ENCODE measurements at places on chromosomes 1 and 21.

GRCh38 chr1:18504609-18505008 is 23.9 kb downstream of the KLHDC7A start:
- DNase-seq = no peak

DNA sequence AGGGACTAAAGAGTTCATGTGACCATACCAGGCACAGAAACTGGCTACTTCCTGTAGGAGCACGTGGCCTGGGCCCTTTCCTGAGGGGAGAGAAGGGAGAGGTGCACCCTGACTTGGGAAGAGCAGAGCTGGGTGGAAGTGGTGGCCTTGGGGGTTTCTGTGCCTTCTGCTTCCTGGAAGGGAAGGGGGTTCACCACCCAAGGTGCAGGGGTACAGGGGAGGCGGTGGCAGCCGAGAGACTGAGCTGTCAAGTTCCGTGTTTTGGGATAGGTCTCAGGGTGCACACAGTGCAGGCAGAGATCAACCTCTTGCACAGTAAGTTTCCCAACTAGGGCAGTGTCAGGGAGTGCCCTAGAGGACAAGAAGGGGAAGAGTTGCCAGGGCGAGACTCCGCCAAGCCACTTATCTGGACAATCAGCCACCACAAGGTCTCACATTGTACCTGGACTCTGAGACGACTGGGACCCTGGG is 10.1 kb downstream of the HECTD3 start:
- no peak for DNase-seq

GRCh38 chr1:46246548-46247435 is 771 bp upstream of the RAD54L start:
- no peak for DNase-seq

DNA sequence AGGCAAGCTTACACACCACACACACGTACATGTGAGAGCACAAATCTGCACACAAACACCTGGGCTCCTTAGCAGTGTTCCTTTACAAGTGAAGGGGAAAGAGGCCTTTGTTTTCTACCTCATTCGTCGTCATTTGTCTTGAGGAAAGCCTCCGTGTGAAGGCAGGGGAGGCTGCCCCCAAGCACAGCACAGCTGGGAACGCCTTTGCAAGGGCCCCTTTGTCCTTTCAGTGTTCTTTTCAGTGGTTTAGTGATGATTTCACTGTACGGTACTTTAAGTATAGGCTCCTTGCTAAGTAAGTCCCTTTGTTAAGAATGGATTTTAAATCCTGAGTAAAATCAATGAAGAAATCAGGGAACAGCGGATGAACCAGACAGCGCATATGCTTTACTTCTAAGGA is 94.1 kb downstream of the PGBD5 start:
- DNase-seq = no peak

DNA sequence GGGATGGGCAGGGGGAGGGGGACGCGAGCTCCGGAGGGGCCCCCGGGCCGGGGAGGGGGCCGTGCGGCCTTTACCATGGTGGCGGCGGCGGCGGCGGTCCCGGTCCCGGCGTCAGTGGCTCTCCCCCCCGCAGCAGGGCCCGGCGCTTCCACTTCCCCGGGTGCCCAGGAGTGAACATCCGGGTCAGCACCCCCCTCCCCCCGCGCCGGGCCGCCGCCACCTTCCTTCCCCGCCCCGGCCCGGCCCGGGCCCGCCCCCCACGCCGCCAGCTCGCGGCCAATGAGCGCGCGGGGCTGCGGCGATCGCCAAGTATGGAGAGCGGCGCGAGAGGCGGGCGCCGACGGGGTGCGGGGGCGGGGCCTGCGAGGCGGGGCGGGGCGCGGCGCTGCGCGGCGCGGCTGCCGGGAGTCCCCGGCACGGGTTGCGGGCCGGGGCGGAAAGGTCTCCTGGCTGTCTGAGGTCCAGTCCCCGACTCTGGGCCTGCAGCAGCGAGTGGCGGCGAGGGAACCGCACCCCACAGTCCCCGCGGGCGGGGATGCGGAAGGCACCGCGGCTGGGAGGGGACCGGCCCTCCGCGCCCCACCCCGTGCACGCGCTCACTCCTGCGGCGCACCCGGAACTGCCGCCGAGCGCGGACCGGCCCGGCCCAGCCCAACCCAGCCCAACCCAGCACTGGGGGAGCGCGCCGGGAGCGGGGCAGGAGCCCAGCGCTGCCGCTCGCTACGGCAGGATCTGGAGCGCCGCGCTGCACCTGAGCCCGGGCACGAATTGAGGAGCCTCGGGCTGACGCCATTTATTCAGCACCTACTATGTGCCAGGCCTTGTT is at the start of gene CAPZB:
Gene CAPZB (minus strand): TSS at position 178 of the 826 bp plus-strand sequence. CDS start 101 bp downstream, at position 77.
- peak; percentile 88 for DNase-seq

DNA sequence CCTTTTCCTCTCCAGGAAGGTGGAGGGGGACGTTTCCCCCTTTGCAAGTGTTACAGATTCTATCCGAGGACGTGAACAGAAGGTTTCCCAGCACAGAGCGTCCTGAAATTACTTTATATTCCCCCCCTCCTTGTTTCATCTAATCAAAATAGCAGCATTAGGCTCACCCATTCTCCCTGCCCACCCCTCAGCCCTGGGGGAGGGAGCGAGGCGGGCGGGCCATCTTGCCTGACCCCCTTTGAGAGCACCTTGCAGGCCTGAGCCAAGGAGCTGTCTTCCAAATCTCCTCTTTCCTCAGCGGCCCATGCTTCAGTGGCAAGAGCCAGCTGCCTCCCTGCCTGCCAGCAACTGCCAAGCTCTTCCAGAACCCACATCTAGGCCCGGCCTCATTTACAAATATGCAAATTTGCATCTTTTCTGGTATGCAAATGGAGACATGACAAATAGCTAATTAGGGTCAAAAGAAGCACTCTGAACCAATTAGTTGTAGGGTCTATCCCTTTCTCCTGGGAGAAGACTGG is 69.1 kb upstream of the POU3F1 start:
- no peak for DNase-seq

- no peak for DNase-seq
Measured at GRCh38 chr1:191125950-191126349, 648.3 kb upstream of the BRINP3 start.

- no peak for DNase-seq
Measured at GRCh38 chr1:198906739-198907422, 268.0 kb downstream of the PTPRC start.

DNA sequence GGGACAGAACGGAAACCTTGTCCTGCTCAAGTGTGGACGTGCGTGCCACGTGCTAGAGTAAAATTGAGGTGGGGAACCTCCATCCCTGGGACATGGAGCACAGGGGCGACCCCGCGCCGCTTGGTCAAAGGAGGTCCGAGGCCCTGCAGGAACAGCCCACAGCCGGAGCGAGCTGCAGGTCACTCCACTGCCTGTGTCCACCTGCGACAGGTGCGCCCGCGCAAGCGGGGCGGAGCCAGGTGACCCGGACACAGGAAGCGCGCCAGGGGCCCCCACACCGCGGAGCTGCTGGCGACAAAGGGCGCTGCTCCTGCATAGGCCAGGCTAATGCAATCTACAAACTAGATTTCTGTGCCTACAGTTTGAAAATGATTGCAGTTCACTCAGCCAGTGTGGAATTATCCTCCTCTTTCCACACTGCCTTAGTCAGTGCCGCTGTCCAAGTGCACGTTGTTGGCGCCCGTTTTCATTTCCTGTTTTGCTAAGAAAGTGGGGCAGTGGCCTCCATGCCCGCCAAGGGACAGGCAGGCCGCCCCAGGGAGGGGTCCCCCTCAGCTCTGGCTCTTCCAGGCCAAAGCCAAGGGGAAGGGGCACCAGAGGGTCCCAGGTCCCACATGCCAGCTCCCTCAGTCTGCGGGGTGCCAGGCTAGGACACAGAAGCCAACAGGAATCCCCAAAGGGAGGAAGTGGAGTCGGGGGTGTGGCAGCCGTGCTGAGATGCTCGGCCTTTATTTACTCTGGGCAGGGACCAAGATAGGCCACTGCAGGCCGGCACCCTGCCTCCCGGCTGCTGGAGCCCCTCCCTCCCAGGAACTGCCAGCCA is 4.3 kb upstream of the NADK start:
- DNase-seq = peak; percentile 55

DNA sequence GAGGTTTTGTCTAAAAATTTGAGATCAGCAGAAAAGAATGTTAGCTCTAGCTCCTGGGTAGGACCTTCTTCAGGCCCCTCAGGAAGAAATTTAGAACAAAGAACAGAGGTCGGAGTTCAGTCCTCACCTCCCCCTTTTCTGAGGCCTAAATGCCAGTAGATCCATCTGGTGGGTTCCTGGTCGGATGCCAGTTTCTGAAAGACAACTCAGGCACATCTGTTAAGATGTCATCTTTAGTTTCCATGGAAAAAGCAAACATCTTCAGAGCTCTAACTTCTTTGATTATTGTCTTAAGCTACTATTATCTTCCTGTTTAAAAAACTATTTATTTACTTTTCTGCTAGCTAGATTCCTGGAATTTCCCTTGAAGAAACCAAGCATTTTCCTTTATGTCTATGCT is 37.1 kb upstream of the USP25 start:
- DNase-seq = no peak

DNA sequence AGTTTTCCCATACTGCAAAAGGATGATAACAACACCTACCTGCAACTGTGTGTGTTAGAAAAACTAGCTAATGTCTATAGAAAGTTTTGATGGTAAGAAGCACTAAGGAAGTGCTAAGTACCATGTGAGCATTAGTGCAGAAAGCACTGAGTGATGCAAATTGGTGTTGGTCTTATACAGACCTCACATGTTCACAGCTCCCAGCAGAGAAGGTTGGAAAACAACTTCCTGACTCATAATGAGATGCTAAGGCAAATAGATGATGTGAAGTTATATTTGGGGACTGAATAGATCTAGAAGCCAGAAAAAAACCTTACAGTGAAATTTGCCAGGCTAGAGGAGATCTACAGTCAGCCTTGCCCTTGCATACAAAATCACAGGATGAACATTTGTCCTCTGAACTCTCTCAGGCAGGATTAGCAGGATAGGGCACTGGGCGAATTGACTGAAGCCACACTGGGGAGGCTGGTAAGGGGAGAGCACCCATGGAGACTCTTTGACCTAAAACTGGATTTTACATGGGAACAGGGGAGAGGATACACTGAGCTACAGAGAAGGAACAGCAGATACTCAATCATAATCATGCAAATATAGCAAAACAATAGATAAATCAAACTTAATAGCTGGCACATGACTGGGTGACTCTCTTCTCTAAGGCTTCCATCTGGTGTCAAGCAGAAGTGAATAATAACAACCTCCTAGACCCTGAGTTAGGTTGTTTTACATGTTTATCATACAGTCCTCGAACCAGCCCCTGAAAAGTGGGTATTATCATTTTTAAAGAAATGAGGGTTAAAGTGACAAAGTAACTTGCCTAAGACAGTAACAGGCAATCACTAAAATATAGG is 61.3 kb downstream of the ASTN1 start:
- no peak for DNase-seq

- DNase-seq = no peak
Measured at GRCh38 chr21:14968821-14969220, 96.0 kb downstream of the NRIP1 start.

DNA sequence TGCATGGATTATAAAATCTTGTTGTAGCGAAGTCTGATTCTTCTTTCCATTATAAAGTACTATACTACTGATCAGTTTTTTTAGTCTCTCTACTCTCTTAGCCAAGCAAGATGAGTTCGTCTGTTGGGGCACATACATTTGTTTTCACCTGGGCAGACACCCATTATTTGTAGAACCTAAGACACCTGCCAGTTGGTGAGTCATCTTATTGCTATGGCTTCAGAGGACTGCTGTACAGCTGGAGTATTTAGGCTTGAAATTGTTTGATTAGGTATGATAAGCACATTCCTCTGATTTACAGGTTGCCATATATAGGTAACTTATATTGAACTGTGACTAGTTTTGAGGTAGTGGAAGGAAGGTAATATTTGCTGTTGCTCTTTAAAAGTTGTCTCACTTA is 17.2 kb downstream of the RBM15 start:
- no peak for DNase-seq

GRCh38 chr1:9397047-9397446 is 104.4 kb downstream of the SPSB1 start:
- DNase-seq = no peak

GRCh38 chr1:234722904-234723720 is 113.1 kb upstream of the IRF2BP2 start:
- no peak for DNase-seq

DNA sequence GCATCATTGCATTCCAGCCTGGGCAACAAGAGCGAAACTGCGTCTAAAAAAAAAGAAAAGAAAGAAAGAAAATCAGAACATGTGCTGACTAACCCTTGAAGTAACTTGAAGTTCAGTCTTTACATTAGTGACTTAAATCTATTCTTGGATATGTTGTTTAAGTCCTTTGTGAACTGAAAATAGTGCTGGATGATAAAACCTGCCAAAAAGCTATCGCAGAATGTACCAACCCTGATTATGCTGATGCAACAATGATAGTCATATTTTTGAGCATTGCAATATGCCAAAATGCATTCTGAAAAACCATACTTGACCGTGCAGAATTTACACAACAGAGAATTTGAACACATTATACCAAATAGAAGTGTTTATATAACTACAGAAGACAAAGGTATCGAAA is 30.7 kb downstream of the SHISAL2A start:
- DNase-seq = no peak
